ENCODE measurements at places on chromosomes 11 and 22.
A peak's percentile ranks its signal among the peaks of the same experiment; 100 is the strongest.

- DNase-seq: peak; percentile 92
Observed at GRCh38 chr11:21723678-21724077, 469.2 kb upstream of the ANO5 start.

GRCh38 chr11:33941637-33942160 is 49.8 kb upstream of the LMO2 start:
- DNase-seq: no peak

DNA sequence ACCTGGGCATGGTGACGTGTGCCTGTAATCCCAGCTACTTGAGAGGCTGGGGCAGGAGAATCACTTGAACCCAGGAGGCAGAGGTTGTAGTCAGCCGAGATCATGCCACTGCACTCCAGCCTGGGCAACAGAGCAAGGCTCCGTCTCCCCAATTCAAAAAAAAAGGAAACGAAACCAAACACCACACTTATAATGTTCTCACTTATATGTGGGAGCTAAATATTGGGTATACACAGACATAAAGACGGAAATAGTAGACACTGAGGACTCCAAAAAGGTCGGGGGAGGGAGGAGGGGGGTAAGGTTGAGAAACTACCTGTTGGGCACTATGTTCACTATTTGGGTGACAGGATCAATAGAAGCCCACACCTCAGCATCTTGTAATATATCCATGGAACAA is 94.3 kb downstream of the GAB2 start:
- no peak for DNase-seq

DNA sequence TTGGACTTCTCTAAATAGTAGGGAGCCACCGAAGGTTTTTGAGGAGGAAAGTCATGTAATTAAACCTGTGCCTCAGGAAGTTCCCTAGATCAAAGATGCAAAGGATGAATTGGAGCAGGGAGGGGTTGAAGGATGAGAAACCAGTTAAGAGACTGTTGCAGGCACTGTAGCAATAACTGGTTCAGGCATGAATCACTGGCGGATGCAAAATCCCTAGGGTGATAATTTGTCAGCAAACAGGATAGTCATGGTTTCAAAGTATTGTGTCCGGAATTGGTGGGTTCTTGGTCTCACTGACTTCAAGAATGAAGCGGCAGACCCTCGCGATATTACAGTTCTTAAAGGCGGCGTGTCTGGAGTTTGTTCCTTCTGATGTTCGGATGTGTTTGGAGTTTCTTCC is 19.9 kb downstream of the TRIOBP start:
- DNase-seq: no peak

GRCh38 chr11:109303342-109303741 is 118.6 kb upstream of the C11orf87 start:
- no peak for DNase-seq

- no peak for DNase-seq
Observed at GRCh38 chr22:43533156-43533530, 121.3 kb downstream of the MPPED1 start.

GRCh38 chr11:109371444-109372176 is 50.4 kb upstream of the C11orf87 start:
- DNase-seq: no peak

- no peak for DNase-seq
Observed at GRCh38 chr11:71065841-71066240, 186.5 kb downstream of the SHANK2 start.

- no peak for DNase-seq
Observed at GRCh38 chr22:42608823-42609361, 5.8 kb downstream of the POLDIP3 start.

- no peak for DNase-seq
Observed at GRCh38 chr22:49112661-49113626, 714.7 kb downstream of the BRD1 start.

- DNase-seq: peak; percentile 87
Observed at GRCh38 chr11:45025716-45026492, 75.2 kb upstream of the TP53I11 start.

DNA sequence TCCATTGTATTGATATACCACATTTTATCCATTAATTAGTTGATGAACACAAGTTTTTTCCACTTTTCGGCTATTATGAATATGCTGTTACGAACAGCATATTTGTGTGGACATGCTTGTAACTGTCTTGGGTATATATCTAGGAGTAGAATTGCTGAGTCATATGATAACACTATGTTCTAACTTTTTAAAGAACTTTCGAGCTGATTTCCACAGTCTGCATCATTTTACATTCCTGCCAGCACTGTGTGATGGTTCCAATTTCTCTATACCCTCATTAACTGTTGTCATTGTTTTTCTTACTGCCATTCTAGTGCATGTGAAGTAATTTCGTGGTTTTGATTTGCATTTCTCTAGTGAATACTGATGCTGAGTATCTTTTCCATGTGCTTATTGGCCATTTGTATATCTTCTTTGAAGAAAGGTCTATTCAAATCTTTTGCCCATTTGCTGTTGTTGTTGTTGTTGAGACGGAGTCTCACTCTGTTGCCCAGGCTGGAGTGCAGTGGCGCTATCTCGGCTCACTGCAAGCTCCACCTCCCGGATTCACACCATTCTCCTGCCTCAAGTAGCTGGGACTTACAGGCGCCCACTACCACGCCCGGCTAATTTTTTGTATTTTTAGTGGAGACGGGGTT is 7.4 kb upstream of the RCE1 start:
- DNase-seq: no peak

DNA sequence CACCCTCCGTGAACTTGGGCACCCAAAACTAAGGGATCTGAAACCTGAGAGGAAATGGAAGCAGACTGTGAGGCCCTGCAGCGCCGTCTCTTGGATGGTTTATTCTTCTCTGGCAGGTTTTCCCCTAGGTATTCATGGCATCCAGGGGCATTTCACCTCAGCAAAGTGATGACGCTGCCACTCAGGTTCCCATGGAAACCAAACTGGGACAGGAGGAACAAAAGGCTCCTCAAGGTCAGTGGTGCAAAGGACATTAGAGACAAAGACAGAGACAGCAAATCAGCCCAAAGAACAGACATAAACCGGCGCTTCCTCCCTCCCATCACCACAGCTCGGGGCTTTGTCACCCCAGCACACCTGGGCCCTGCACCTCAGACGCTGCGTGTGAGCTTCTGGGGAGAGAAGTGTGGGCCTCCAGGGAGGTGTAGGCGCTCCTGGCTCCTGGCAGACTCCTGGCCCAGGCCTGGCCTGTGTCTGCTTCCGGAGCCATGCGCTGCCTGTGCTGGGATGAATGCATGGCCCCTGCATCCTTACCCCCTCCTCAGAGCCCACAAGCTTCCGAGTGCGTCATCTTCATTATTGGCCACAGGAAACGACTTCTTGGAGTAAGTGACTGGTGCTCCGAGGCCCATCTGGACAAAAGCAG is 5.9 kb downstream of the TP53AIP1 start:
- DNase-seq: no peak

DNA sequence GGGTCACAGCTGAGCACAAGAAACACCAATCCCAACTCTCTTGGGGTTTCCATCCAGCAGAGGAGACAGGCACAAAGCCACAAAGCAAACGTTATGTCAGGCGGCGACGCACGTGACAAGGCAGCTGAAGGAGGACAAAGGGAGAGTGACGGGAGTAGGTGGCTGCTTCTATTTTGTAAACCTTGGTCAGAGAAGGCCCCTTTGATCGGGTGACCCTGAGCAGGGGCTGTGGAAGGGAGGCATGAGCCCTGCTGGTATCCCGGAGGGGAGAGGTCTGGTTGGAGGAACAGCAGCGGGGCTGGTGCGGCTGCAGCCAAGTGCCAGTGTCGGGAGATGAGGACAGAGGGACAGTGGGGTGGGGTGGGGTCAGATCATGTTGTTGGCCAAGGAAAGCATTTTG is 17.3 kb upstream of the RFPL3 start:
- DNase-seq: no peak
